ENCODE measurements at places on chromosomes 4 and X.

- no peak for DNase-seq
Measured at GRCh38 chr4:1403591-1404572, 2.4 kb downstream of the NKX1-1 start.

DNA sequence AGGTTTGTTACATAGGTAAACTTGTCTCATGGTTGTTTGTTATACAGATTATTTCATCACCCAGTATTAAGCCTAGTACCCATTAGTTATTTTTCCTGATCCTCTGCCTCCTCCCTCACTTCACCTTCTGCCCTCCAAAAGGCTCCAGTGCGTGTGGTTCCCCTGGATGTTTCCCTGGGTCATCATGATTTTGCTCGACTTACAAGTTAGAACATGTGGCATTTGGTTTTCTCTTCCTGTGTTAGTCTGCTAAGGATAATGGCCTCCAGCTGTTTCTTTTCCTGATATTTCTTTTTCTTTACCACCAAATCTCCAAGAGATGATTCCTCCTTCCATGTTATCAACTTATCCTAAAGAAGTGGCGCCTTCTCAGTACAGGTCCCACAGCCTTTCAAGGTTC is 543.1 kb upstream of the ADGRL3 start:
- DNase-seq, result no peak

DNA sequence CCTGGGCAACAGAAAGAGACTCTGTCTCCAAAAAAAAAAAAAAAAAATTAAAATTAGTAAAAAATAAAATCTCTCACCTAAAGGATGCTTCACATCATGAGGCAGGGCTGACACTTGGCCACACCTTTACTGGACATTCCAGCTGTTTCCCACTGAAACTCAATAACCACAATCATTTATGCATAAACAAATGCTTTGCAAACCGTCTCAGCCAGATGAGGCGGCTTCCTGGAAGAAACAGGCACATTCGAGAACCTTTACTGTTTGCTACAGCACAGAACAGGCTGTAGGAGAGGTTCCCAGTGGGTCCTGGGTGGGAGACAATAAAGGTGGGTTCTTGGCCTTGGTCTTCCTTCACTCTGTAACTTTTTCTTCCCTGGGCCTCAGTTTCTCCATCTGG is 10.9 kb upstream of the TBC1D14 start:
- DNase-seq, result no peak

- no peak for DNase-seq
Measured at GRCh38 chr4:124833831-124834505, 121.4 kb upstream of the ANKRD50 start.

GRCh38 chr4:4717692-4718091 is 141.8 kb upstream of the MSX1 start:
- no peak for DNase-seq

- DNase-seq, result no peak
Measured at GRCh38 chr4:114034189-114034588, 54.7 kb upstream of the ARSJ start.

DNA sequence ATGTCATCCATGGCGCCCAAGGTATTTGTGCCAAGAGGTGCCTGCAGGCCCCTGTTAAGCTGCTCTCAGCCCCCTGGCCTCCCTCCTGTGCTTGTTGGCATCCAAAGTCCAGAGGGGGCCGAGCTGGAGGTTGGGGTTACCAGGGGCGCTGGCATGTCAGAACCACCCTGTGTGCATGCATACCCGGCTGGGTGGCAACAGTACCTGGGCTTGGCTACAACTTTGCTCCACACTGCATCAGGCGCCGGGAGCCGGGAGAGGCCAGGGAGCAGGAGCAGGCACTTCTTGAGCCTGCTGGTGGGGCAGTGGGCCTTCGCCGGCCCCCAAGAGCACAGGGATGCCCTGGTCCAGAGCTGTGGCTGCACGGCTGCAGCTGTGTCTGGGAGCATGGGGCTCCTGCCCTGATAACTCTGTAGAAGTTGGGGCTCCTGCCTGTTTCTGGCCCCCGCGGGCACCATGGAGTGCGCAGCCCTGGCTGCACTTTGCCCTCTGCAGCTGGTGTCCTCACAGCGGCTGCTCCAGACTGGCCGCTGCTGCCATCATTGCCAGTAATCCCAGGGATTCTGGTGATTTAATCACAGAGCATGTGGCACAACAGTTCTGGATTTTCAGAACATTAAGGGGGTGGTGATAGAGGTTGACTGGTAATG is 130.3 kb downstream of the ARHGAP10 start:
- DNase-seq, result no peak

DNA sequence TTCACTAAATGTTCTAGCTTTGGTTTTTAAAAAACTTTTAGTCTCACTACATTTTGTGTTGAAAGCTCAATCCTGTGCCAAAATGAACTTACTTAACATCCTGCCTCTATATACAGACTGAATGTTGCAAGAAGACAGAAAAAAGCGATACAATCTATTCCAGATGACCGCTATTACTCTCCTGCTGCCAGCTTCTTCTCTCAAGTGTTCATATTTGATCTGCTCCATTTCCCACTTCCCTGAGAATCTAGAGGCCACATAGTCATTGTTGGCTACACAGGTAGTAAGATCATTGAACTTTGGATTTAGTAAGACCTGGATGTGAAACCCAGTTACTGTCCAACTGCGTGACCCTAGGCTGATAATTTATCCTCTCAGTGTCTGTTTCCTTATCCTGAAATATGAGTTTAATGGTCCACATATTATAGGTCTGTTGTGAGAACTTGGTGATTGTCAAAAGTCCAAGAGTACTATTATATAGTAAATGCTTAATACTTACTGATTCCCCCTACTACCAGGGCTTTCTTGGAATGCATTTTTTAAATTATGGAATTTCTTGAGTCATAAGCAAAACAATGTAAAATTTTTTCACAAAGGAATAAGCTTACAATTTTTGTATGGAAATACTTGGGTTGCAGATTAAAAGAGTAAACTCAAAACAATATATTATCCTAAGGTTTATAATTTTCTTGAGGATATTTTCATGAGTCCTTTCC is 976.8 kb upstream of the ADGRL3 start:
- no peak for DNase-seq

DNA sequence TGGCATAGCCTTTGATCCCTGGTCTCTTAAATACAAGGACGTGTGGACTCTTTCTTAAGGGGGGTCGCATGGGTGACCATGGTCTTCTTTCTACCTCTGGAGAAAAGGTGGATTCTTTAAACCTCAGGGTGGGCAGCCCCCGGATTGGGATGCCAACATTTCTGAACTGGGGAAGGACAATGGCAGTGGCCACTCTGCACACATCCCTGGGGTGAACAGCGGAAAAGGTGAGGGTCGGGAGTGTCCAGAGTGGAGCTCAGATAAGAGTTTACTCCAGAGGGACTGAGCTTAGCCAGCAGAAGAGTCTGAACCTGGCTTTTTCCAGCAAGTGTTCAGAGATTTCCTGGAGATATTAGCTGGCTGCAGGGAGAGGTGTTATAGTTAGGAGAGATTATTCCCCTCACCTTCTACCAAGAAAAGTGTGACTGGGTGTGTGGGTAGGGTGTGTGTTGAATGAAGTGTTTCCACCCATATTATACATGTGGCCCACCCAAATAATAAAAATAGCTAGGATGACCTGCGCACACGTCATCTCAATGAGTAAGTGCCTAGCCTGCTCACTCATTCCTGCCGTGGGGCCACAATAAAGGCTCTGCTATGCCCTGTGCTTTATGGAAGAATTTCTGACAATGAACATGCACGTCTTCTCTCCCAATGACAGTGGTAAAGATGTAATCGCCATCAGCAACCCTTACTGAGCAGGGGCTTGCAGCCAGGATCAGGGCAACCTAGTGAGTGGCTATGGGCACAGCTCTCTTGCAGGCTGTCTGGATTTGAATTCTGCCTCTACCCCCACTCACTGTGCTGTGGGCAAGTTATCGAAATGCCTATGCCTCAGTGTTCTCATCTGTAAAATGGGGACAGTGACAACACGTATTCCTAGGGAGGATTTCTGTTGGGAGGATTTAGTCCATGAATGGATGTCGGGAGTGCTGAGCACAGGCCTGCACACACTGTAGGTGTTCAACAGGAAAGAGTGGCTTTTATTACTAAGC is 76.6 kb downstream of the SLC2A9 start:
- no peak for DNase-seq

GRCh38 chr4:20938204-20938603 is 237.9 kb downstream of the PACRGL start:
- no peak for DNase-seq

DNA sequence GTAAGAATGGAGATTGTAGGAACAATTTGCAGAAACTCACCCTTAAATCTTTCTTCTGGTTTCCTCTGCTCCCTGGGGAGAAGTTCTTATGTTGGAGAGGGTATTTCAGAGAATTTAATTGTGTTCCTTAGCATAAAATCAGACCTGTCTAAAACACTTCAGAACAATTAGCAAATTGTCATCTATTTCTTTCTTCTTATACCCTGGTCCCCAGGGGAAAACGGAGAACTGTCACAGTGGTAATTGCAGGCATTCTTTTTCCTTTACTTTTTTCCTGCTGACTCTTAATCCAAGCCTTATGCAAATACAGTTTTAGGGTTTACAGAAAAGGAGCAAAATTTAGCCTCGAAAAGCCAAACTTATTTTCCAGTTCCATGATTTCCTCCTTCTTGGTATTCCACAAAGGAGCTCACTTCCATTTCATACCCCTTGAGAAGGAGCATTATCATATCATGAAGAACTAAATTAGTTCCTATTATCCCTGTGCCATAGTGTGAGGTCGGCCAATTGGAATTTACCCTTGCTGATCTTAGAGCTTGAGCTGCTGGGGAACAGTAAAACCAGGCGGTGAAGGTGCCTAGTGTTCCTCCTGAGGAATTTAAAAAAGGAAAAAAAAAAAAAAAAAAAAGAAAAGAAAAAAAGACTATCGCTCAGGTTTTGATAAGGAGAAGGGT is 173.8 kb downstream of the IL15 start:
- DNase-seq, result no peak

- DNase-seq, result no peak
Measured at GRCh38 chrX:121258545-121258944, 211.1 kb downstream of the GLUD2 start.

- DNase-seq, result no peak
Measured at GRCh38 chrX:131734621-131735020, 190.7 kb downstream of the OR13H1 start.

- DNase-seq, result no peak
Measured at GRCh38 chr4:94782707-94783106, 25.0 kb downstream of the BMPR1B start.

- DNase-seq, result no peak
Measured at GRCh38 chrX:31423609-31424189, 351.9 kb upstream of the FTHL17 start.

DNA sequence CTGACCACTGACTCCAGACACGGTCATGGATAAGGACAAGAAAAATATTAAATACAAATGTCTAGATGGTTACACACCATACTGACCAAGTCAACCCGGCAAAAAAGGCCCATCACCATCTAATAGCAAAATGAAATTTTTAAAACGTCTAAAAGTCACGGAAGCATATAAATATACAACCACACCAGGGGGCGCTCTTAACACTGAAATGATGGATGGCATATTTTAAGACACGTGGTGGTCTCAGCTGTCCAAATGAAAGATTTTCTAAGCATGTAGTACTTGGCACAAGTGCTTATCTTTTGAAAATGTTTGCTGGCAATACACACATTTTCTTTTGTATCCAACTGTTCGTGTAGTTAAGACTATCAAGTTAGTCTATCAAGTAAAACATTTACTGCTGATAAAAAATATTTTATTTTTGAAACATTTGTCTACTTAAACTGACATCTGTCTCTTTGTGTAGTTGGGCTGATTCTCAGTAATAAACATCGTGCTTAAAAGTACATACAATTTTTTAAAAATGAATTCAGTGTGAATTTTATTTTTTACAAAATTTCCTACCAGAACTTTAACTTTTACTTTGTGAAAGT is 64.6 kb downstream of the COX7B2 start:
- DNase-seq, result peak; percentile 35
